Bronchial epithelial cell (primary cell): ENCODE measurements at places on chromosomes 2 and 18. TPM values are rescaled to one million over a fixed set of nuclear protein-coding genes. Genes with fewer than 3 reads are reported as not detected.

- no peak for DNase-seq
Observed at GRCh38 chr2:7016601-7017211, 99.5 kb downstream of the RNF144A start.

GRCh38 chr18:23752796-23753195 is 63.5 kb downstream of the LAMA3 start:
- DNase-seq = no peak

DNA sequence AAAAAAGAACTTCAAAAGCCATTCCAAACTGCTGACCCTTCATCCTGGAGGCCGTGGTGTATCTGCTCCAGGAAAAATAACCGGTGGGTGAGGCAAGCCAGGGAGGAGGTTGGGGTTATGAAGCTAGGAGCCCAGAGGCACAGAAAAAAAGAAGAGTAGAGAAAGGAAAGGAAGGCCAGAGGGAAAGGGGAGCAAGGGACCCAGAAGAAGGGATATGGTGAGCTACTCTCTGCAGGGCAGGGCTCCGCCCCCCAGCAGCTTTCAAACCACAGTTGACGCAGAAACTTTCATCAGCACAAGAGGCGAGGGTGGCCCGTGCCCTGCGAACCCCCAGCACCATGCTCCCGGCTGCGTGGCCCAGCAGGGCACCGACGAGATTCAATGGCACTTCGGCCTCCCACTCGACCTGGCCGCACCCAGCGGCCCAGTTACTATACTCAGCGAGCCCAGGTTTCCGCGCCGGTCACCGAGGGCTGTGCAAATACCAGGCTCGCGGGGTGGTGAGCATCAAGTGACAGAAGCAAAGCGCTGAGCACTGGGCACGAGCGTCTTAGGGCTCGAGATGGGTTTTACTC is 665 bp downstream of the MCM6 start:
- peak; percentile 22 for DNase-seq

GRCh38 chr18:66533693-66534092 is 70.2 kb downstream of the CDH19 start:
- DNase-seq = no peak

DNA sequence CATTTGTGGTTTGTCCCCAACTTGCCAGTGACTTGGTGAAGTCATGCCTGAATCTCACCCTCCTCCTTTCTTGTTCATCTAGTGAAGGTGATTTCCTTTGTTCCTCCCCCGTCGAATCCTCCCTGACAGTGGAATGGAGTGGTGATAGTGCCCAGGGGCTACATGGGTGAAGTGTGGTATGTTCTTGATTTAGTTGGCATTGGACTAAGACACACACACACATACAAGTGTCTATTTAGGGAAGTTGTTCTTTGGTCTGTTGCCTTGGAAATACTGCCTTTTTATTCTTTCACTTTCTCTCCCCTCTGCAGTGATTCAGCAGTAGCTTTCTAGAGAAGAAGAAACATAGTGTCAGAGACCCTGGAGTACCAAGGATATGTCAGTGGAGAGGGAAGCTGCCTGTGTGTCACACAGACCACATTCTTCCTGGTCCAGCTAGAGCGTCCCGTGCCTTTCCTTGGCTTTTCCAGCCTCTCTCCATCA is 10.9 kb downstream of the INPP4A start:
- no peak for DNase-seq

- DNase-seq = no peak
Observed at GRCh38 chr2:138193416-138194213, 229.3 kb downstream of the HNMT start.

The RAB17 gene
- 1.0 and 2.4 TPM in 2 replicates for total RNA-seq
